Mesothelial cell of epicardium (in vitro differentiated cells): ENCODE measurements at places on chromosomes 3 and 15.
A peak's percentile ranks its signal among the peaks of the same experiment; 100 is the strongest.

DNA sequence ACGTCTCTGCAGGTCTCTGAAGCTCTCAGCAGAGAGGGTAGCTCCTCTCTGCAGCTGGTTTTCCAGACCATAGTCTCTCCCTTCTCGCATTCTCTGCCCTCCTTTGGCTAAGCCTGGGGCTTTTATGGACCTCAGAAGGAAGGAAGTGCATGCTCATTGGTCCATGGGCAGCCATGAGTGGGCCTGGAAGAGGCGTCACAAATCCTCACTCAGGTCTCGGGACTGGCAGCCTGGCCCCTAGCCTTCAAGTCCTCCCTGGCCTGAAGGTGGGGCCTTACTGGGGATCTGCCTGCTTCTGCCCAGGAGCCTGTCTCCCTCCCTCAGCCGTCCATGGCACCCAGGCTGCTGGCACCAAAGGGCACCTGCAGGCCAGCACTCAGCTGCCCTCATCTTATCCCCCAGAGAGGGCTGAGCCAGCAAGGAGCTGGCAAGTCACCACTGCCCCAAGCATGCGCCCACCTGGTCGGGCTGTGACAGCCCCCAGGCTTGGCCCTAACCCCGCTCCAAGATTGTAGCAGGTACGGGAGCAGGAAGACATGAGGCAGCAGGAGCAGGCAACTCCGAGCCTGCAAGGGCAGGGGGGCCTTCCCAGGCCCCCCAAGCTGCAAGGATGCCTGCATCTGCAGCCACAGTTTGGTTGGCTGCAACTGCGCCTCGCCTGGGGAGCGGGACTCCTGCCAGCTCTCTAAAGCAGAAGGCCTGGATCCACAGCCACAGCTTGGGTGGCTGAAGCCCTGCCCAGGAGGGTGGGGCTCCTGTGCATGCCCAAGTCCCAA lies 37.4 kb downstream of the GHSR start:
- H3K27ac ChIP-seq: no peak overlapping the region
- H3K4me1 ChIP-seq: no peaks in the 10 kb centered on the region
- no peaks in the 10 kb centered on the region for H3K36me3 ChIP-seq
- peaks cover 12% of the 10 kb centered on the region for H3K27me3 ChIP-seq
- H3K4me3 ChIP-seq: no peak overlapping the region
- no peak for DNase-seq

- peak overlapping the region; percentile 35 for H3K4me3 ChIP-seq
- H3K27me3 ChIP-seq: peaks cover 22% of the 10 kb centered on the region
- H3K4me1 ChIP-seq: peaks cover 12% of the 10 kb centered on the region
- no peak for DNase-seq
- peaks cover 3% of the 10 kb centered on the region for H3K36me3 ChIP-seq
These were observed 59.3 kb upstream of the CHMP2B start for GRCh38 chr3:87167628-87168456.

DNA sequence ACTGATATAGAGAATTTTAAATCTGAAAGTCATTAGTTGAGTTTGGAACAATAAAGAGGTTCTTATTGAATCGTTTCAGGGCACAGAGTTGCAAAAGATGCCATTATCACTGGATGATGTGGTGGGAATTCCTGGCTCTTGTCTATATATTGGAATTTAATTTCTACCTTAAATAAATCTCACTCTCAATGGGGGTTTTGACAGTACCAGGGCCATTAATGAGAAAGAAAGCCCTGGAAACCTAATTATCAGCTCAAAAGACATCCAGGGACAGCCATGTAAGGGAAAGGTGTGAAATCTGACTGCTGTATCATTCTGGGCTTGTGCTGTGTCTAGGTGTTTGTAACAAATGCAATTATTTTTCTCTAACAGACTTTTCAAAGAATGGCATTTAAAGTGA lies 285.7 kb downstream of the TBL1XR1 start:
- H3K36me3 ChIP-seq: peaks cover 5% of the 10 kb centered on the region
- no peak overlapping the region for H3K4me3 ChIP-seq
- H3K27me3 ChIP-seq: no peaks in the 10 kb centered on the region
- H3K27ac ChIP-seq: no peak overlapping the region
- no peak for DNase-seq

DNA sequence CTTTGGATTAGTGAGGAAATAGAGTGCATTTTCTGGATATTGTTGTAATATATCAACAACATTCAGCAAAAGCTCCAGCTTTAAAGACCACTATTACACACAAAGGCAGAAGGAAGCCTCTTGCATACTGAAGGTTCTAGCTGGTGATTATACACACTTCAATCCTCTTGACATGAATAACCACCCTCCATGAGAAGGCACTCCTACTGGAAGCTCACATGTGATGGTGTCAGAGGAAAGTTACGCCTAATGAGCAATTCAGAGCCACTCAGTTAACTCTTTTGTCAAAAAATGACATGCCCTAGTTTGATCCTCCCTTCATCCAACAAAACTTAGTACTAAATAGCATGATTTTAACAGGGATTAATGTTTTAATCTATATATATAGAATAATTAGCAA lies 124.6 kb upstream of the LYSMD4 start:
- no peak for DNase-seq
- no peak overlapping the region for H3K4me3 ChIP-seq
- peaks cover 3% of the 10 kb centered on the region for H3K36me3 ChIP-seq
- H3K27me3 ChIP-seq: peaks cover 1% of the 10 kb centered on the region

DNA sequence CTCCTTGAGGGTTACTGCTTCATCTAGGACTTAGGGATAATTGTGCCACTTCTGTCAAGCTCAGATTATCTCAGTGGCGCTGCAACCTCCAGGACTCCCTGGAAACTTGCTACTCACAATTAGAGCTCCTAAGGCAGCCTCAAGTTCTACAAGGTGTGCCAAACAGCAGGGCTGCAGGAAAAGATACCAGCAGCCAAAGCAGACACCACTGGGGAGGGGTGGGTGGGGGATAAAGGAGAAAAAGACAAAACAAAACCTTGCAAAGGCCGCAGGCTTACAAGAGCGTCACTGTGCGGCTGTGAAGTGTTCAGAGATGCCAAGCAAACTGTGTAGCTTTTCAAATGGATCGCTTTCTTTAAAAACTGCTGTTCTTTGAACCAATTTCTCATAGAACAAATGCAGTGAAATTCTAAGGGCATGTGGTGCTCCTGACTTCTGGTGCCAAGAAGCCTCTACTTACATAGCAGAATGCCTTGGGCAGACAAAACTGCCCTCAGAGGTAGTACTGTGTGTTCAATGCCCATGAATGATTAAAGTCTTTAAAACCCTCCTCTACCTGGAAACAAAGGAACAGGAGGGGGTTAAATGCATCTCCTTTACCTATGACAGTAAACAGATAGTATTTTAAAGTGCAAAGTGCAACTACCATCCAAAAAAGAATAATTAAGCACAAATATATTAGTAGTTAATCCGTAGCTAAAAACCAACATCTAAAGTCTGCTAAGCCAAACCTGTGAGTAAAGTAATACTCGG lies 353.4 kb downstream of the FOXP1 start:
- H3K4me3 ChIP-seq: no peak overlapping the region
- peaks cover 58% of the 10 kb centered on the region for H3K4me1 ChIP-seq

DNA sequence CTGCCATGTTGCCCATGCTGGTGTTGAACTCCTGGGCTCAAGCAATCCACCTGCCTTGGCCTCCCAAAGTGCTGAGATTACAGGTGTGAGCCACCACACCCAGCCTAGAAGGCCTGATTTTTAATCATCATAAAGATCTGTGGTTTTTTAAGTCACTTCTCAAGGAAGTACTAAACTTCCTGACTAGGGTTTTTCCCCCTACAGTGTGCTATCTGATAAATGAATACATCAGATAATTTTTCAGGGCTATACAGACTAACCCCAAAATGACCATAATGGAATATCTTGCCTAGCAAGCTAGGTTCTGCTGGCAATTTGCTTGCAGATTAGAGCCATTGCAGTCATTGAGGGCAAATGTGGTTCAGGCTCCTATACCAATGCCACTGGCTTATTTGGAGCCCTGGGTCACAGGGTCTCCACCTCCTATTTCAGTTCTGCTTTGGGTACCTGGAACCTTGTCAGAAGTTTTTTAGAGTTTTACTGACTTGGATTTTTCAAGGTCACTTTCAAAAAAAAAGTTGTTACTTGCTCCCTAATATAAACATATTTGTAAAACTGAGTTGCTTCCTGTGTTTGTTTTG lies 80.8 kb downstream of the SLC49A4 start:
- no peak for DNase-seq
- H3K4me1 ChIP-seq: no peaks in the 10 kb centered on the region
- H3K36me3 ChIP-seq: peaks cover 4% of the 10 kb centered on the region
- no peak overlapping the region for H3K27ac ChIP-seq

GRCh38 chr15:100966997-100967396 lies 47.8 kb downstream of the LRRK1 start:
- DNase-seq: no peak
- H3K4me1 ChIP-seq: no peaks in the 10 kb centered on the region
- H3K27ac ChIP-seq: no peak overlapping the region
- no peaks in the 10 kb centered on the region for H3K36me3 ChIP-seq
- H3K4me3 ChIP-seq: no peak overlapping the region
- peaks cover 58% of the 10 kb centered on the region for H3K27me3 ChIP-seq

DNA sequence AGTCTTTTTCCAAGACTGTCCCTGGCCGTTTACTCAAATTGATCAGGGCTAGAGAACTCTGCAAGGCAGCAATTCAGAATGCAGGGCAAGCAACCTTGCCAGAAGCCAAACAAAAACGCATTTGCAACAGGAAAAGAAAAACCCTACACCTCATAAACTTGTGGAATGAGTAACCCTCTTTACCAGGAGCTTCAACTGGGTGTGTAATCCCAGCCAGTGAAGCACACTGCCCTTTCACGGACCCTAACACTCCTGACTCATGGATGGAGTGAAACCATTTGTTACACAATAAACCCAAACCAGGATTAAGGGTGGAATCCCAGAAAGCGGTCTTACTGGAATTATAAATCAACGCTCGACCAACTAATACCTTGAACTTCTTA lies 14.8 kb upstream of the LDHAL6B start:
- H3K36me3 ChIP-seq: peaks cover 55% of the 10 kb centered on the region
- peaks cover 26% of the 10 kb centered on the region for H3K4me1 ChIP-seq
- no peak overlapping the region for H3K4me3 ChIP-seq
- no peaks in the 10 kb centered on the region for H3K27me3 ChIP-seq
- no peak for DNase-seq
